ENCODE measurements at places on chromosomes 6 and 20.

DNA sequence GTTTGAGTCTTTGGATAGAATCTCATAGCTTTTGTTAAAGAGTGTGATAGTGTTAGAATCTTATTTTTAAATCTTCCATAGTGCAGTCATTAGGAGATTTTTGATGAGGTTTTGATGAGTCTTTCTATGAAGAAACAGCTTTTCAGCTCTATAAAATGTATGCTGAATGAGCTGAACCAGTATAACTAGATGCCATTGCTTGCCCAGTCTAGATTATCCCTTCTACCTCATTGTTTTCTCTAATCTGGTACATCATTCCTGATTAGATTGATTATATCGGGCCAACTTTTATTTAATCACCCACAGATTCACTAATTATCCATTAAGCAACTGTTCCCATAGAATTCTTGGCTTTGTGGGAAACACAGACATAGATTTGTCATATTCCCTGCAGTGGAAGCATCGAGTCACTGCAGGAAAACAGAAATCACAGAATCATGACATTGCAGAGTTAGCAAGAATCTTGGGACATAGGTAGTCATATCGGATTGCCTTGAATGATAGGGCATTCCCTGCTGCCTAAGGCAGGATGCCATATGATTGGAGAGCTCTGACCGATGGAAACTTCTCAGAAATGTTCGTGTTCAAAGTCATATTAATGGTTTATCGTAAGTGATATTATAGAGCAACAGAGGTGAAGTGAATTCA is 882.7 kb upstream of the FLRT3 start:
- DNase-seq = no peak

DNA sequence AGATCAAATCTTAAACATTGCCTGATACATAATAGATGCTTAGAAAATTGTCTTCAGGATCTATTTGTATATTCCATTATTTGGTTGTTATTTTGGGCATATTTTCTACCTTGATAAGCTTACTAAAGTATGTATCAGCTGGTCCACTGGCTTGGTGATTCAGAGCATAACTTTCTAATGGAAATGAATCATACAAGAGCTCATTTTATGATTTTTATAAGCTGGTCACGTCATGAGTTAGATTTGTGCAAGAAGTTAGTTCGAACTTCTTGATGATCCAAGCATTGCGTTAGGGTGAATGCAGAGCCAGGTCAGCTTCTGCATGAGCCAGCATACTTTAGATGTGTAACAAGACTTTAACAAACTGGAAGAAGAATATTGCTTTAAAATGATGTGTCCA is 144.5 kb upstream of the FLRT3 start:
- DNase-seq = no peak

DNA sequence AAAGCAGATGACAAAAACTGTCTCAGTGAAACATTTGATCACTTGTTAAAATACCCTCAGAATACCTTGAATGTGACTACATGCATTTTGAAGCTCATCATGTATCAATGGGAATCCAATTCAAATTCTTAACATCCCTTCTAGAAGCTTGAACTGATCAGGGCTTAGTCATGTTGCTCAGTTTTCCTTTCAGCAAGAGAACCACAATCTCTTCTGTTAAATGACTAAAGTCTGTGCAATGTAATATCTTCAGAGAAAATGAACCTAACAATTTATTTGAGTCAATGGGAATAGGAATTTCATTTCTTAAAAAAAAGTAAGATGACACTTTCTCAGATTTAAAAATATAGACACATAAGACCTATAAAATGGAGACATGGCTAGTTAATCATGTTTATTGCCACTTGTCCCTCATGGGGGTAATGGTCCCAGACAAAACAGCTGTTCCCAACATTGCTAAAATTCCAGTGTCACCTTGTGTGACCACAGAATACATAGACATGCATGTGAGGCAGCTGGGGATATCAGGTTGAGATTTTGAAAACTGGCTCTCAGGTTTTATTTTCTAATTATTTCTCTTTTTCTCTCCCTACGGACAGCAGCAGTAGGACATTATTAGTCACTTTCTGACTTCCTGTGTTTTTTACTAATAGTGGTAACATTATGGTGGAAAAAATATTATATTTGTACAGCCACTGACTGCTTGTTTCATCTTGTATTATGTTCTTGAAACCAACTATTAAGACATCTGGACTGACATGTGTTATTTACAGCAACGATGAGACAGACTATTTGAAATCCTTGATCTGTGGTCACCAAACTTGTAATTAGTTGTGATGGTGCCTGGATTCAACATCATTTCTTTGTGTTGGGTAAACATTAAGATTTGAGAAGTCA is 192.5 kb downstream of the COL9A1 start:
- DNase-seq = no peak

DNA sequence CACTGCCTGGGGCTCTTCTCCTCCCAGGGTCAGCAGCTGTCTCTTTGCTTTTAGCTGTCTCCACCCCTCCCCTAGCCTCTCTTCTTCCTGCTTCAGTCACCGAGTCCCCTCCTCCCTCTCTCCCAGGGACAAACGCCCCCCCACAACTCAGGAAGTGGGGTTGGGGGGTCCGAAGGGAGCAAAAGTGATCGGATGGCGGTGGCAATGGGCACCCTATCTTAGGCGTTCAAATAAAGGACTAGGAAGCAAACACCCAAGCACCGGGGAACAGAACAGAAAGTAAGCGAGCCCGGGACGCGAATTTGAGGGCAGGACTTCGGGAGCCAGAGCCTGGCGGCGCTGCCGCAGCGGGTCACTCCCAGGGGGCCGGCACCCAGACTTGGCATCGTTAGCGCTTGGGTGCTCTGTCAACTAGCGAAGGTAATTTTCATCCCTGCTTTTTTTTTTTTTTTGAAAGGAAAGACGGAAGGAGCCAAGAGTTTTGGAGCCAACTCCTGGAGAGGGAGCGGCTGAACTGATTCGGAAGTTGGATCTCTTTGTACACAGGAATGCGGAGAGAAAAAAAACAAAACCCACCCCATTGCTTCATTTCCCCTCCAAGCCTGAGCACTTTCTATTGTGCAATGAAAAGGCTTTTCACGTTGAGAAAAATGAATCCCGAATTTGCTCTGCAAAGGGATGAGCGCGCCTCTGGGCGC is 815 bp upstream of the ITPR3 start:
- no peak for DNase-seq

DNA sequence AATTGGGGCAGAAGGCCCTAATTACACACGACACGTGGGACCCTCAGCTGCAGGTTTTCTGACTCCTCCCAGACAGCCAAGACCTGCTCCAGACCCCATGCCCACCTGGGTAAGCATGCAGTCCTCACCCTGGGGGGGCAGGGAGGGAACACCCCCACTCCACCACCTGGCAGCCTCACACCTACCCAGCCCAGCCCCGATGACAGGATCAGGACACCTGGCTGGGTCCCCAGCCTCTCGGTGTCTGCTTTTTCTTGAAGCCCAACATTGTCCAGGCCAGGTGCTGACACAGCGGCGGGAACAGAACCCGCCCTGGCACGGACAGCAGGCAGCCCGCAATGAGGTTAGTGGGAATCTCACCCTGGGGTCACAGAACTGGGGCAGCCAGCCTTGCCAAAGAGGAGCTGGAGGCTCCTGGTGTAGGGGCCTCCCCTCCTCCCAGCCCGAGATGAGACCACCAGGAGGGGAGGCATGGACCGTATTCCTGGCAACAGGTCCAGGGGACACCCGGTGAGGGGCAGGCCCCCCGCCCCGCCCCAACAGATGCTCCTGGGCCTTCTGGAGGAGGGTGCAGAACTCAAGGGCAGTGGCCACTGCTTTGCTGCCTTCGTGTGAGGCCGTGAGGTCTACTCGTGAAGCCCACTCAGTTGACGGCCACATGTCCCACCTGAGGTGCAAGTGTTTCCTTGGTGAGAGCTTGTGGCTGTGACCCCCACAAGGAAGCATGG is 103.8 kb downstream of the DLL1 start:
- no peak for DNase-seq

- no peak for DNase-seq
These were observed 53.5 kb downstream of the PXDC1 start for GRCh38 chr6:3698021-3698420.

DNA sequence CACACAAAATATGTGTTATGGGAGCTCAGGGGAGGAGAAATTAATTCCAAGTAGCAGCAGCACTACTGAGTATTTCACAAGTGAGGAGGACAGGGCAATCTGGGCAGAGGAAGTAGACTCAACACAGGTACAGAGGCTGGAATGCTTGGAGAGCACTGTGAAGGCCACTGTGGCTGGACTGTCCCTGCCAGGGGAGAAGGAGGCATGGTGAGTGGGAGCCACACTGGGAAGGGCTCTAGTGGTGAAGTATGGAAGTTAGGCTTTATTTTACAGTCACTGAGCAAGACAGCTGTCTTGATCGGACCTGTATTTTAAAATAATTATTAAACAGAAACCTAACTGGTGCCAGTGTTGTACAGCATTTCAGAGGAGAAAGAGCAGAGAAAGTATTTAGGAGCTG is 28.8 kb downstream of the FAM229B start:
- DNase-seq = no peak

GRCh38 chr6:34177181-34177591 is 31.3 kb upstream of the GRM4 start:
- DNase-seq = no peak

DNA sequence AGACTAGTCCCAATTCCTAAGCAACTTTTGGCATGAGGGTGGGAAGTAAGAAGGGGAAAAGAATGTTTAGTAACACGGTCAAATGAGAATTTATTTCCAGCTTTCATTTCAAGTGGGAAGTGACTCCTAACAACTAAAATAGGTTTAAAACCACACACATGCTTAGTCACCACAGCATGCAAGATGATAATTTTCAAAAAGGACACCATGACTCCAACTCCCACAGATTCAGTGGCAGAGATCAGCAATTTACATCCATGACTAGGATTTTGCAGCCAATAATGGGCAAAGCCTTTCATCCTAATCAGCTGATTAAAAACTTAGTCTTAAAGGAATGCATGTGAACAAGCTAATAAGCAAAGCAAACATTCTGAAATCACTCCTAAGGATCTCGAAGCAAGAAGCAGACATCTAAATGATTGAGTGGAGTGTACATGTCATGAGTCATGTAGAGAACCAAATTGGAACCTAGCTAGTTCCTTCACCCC is 48.1 kb upstream of the GCLC start:
- no peak for DNase-seq

GRCh38 chr6:10205120-10205519 is 209.8 kb downstream of the TFAP2A start:
- no peak for DNase-seq

DNA sequence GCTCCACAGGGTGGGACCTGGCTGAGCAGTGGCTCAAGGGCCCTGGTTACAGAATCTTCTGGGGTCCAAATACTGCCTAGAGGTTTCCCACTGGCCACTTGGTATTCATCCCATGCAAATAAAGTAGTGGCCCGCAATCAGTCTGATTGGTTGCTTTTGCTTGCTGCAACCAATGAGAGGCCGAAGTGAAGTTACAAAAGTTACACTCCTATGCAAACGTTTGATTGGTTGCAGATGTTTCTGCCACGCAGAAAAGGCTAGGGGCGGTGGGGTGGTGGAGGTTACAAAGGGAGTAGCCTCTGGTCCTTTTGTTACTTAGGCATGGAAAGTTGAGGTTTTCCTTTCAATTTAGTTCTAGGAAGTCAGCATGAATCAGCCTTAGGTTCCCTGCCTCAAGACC is 3.6 kb upstream of the NHLRC1 start:
- DNase-seq = no peak

DNA sequence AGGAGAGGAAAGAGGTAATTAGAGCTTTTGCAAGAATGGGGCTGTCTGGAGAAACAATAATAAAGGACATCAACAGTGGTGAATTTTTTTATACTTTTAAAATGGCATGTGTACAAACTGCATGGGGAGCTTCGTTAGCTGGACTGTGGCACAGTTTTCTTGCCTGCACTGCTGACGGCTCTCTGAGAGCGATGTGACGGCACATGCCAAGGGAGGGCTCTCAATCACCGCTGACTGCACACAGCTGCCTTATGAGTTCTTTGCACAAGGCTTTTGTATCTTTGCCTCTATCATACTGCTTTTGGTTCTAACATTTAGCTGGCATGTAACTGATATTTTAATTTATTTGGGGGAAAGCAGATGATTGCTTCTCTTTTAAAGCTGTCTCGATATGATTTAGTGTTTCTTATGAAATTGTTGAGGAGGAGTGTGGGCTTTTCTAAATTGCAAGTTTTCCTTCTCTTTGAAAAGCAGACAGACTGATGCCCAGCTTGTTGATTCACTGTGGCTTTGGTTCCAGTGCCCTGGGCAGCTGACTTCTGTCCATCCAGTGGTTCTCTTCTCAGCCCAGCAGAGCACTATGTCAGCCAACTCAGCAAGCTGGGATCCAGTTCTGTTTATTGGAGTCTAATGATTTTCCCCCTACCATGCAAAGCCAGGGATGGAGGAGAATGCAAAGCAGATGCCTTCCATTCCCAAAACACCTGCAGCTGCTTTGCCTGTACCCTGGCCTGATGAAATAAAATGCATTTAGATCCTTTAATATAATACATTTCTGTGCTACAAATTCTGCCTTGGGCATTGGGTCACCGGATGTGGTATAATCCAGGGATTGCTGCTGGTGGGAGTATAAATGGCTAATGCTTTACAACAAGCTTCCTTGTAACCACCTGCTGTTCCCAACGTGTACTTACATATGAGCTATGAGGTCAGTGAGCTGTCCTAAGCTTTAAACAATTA is 323.9 kb downstream of the ZFAND3 start:
- no peak for DNase-seq

DNA sequence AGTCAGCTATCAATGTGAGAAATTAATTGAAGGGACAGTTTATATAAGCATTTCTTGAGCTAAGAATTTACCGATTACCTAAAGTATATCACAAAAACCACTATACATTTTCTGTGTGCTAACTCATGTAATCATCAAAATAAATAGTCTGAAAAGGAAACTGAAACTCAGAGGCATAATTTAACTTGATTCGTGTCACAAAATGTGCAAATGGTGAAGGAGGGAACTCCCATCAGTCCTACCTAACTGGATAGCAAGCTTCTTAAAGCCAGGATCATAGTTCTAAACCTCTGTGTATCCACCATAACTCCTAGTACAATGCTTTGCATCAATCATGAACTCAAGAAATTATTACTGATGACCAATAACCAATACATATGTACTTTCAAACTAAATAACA is 91.0 kb downstream of the ASCC3 start:
- DNase-seq = no peak

- no peak for DNase-seq
These were observed 129.5 kb upstream of the SSTR4 start for GRCh38 chr20:22905658-22906057.

DNA sequence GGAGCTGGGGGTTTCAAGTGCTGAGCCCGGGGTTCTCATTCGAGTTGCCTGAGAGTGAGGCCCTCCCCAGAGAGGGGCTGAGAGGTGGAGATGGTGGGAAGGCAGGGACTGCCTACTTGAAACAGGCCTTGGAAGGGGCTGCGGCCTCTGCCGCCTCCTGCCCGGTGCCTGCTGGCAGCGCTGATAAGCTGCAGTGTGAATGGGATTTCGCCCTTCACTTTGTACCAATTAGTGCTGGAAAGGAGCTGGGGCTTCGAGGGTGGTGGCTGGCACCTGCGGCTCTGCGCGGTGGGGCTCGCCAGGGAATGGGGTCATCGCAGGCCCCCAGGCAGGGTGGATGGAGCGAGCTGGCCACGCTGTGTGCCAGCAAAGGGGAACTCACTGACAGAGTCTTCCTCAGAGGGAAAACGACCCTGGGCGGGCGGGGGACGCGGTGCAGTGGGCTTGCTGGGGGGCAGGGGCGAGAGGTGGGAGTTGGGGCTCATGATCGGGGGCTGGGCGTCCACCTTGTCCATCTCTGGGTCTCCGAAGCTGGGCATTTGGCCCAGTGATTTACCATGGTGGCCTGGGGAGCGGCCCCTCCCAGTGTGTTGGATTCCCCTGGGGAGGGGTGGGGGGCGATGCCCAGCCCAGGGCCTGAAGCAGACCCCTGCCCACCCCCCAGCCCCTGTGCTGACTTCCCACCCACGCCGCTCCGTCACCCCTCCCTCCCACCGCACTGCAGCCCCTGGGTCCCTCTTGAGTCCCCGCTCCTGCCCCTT is 22.9 kb downstream of the COL20A1 start:
- no peak for DNase-seq
